Activated naive CD8-positive, alpha-beta T cell treated with anti-CD3 and anti-CD28 coated beads for 36 hours (primary cell): ENCODE measurements at places on chromosomes 12 and 14. TPM values are rescaled to one million over a fixed set of nuclear protein-coding genes. Genes with fewer than 3 reads are reported as not detected.

CMKLR1 gene
- total RNA-seq, result not detected

- DNase-seq, result no peak
- H3K27ac ChIP-seq, result no peak overlapping the region
- no peak overlapping the region for H3K4me3 ChIP-seq
- no peaks in the 10 kb centered on the region for H3K4me1 ChIP-seq
- H3K36me3 ChIP-seq, result no peaks in the 10 kb centered on the region
- peaks cover 5% of the 10 kb centered on the region for H3K27me3 ChIP-seq
Observed at GRCh38 chr14:103073876-103074728, 9.9 kb upstream of the LBHD2 start.

ZFHX2 gene
- 0.85 TPM for total RNA-seq

- H3K27me3 ChIP-seq, result no peaks in the 10 kb centered on the region
- H3K4me3 ChIP-seq, result no peak overlapping the region
- DNase-seq, result no peak
- H3K36me3 ChIP-seq, result no peaks in the 10 kb centered on the region
- no peak overlapping the region for H3K27ac ChIP-seq
- no peaks in the 10 kb centered on the region for H3K4me1 ChIP-seq
Observed at GRCh38 chr14:47651337-47651736, 24.1 kb downstream of the MDGA2 start.

DNA sequence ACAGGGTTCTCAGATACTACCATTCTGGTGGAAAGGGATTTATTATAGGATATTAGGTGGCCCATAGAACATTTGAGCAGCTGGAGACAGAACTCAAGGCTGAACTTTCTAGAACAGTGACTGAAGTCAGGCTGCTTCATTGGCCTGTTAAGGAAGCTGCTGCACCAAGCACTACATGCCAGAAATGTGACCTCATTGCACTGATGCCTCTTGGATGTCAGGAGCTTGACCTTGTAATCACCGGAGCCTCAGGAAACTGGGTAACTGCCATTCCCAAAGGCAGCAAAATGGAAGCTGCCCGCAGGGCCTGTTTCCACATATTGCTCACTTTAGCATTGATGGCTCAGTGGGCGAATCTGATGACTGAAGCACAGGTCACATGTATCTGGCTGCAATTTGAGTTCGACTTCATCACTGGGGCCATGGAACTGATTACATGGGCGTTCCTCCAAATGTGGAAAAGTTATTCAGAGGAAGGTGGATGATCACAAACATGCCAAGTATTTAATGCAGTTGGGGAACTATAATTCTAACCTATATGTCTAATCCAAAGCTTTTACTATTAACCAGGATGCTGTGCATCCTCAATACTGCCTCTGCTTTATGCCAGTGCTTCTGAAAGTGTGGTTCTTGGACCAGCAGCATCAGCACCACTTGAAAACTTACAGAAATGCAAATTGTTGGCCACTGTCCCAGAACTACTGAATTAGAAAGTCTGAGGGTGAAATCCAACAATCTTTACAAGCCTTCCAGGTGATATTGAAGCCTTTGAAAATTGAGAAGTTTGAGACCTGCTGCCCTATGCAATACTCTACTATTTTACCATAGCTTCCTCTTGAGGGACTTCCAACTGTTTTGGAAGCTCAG, 337.2 kb upstream of the NAV3 start:
- H3K36me3 ChIP-seq, result no peaks in the 10 kb centered on the region
- no peak overlapping the region for H3K27ac ChIP-seq
- no peaks in the 10 kb centered on the region for H3K4me1 ChIP-seq

- peaks cover 27% of the 10 kb centered on the region for H3K4me1 ChIP-seq
- no peaks in the 10 kb centered on the region for H3K27me3 ChIP-seq
- H3K27ac ChIP-seq, result no peak overlapping the region
- no peak overlapping the region for H3K4me3 ChIP-seq
- peaks cover 17% of the 10 kb centered on the region for H3K36me3 ChIP-seq
- DNase-seq, result no peak
Observed at GRCh38 chr14:99055019-99055418, 217.0 kb downstream of the BCL11B start.

DNA sequence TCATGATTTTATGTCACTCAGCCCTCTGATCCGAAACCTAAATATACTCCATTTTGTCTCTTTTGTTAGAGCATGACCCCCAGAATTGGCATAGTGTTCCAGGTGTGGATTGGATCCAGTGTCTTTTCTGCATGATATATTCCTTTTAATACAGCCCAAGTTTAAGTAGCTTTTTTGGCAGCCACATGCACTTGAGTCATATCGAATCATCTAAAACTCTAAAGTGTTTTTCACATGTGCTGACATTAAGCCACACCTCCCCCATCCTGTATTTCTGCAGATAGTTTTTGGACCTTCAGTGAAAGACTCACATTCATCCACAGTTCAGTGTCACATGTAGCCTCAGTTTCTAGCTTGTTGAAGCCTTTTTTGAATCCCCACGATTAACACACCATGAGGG, 30.6 kb downstream of the BORCS5 start:
- H3K36me3 ChIP-seq, result peaks cover 38% of the 10 kb centered on the region
- H3K27ac ChIP-seq, result peak overlapping the region; percentile 43
- H3K27me3 ChIP-seq, result no peaks in the 10 kb centered on the region
- H3K4me3 ChIP-seq, result no peak overlapping the region

REP15 gene
- total RNA-seq, result 0.33 TPM

SRRM4 gene
- not detected for total RNA-seq

GRCh38 chr14:24086193-24086955, 7.7 kb upstream of the PCK2 start:
- H3K4me3 ChIP-seq, result no peak overlapping the region
- H3K4me1 ChIP-seq, result peaks cover 15% of the 10 kb centered on the region
- no peaks in the 10 kb centered on the region for H3K36me3 ChIP-seq
- no peaks in the 10 kb centered on the region for H3K27me3 ChIP-seq
- no peak for DNase-seq

GRCh38 chr12:6039894-6040601, 84.4 kb downstream of the VWF start:
- no peak overlapping the region for H3K27ac ChIP-seq
- peaks cover 5% of the 10 kb centered on the region for H3K4me1 ChIP-seq
- H3K27me3 ChIP-seq, result no peaks in the 10 kb centered on the region
- H3K36me3 ChIP-seq, result no peaks in the 10 kb centered on the region
- DNase-seq, result peak; percentile 41
- no peak overlapping the region for H3K4me3 ChIP-seq

GRCh38 chr12:65742018-65743010, 82.0 kb upstream of the HMGA2 start:
- no peaks in the 10 kb centered on the region for H3K36me3 ChIP-seq
- peak overlapping the region; percentile 74 for H3K4me3 ChIP-seq
- H3K27ac ChIP-seq, result no peak overlapping the region
- peak; percentile 26 for DNase-seq
- peaks cover 32% of the 10 kb centered on the region for H3K27me3 ChIP-seq
- peaks cover 14% of the 10 kb centered on the region for H3K4me1 ChIP-seq

DNA sequence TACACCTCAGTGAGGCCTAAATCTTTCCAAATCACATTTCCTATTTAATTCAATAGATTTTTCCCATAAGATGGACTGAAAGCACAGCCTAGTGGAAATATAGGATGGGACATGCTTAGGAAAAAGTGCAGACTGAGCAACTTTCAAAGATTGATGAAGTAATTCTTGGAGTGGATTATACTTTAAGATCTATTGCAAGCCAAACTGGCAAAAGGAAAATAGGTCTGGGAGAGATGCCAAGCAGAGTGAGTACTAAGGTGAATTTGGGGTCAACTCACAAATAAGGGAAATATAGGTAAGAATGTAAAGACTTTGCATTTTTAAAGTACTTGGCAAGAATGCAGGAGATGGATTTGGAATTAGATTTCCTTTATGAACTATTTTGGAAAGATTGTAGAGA, 170.2 kb upstream of the FOXG1 start:
- H3K4me3 ChIP-seq, result no peak overlapping the region
- no peaks in the 10 kb centered on the region for H3K27me3 ChIP-seq
- DNase-seq, result no peak
- H3K36me3 ChIP-seq, result no peaks in the 10 kb centered on the region
- H3K4me1 ChIP-seq, result no peaks in the 10 kb centered on the region

LBHD2 gene
- not detected for total RNA-seq

GRCh38 chr14:100350986-100351385, 27.8 kb downstream of the SLC25A47 start:
- peaks cover 5% of the 10 kb centered on the region for H3K4me1 ChIP-seq
- H3K27me3 ChIP-seq, result no peaks in the 10 kb centered on the region
- DNase-seq, result no peak
- peak overlapping the region; percentile 38 for H3K27ac ChIP-seq

- H3K27me3 ChIP-seq, result no peaks in the 10 kb centered on the region
- no peak for DNase-seq
- no peaks in the 10 kb centered on the region for H3K4me1 ChIP-seq
- no peaks in the 10 kb centered on the region for H3K36me3 ChIP-seq
Observed at GRCh38 chr12:32501835-32502333, 102.5 kb downstream of the FGD4 start.
